ENCODE measurements at places on chromosomes 12 and 14.

DNA sequence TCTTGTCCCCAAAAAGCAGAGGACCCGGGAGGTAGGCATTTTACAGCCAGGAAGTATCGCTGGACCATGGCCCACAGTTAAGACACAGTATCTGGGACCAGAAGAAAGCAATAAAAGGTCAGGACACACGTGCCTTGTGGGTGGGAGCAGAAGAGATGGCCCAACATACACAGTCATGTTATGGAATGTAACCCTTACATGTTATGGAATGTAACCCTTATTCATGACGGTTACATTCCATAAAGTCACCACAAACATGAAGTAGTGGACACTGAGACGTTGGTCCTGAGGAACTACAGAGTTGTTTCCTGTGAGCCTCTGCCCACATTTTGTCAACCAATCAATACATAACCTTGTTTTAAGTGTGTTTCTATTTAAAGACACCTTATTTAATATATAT lies 285.6 kb upstream of the FKBP4 start:
- DNase-seq = no peak

- DNase-seq = no peak
Observed at GRCh38 chr12:123602651-123603195, 824 bp downstream of the DDX55 start.

- no peak for DNase-seq
Observed at GRCh38 chr14:65904988-65905387, 492.5 kb downstream of the FUT8 start.

GRCh38 chr14:54691525-54692283 lies 124.8 kb downstream of the SAMD4A start:
- DNase-seq = peak; percentile 20

- DNase-seq = no peak
Observed at GRCh38 chr12:20289520-20289919, 78.8 kb upstream of the PDE3A start.

DNA sequence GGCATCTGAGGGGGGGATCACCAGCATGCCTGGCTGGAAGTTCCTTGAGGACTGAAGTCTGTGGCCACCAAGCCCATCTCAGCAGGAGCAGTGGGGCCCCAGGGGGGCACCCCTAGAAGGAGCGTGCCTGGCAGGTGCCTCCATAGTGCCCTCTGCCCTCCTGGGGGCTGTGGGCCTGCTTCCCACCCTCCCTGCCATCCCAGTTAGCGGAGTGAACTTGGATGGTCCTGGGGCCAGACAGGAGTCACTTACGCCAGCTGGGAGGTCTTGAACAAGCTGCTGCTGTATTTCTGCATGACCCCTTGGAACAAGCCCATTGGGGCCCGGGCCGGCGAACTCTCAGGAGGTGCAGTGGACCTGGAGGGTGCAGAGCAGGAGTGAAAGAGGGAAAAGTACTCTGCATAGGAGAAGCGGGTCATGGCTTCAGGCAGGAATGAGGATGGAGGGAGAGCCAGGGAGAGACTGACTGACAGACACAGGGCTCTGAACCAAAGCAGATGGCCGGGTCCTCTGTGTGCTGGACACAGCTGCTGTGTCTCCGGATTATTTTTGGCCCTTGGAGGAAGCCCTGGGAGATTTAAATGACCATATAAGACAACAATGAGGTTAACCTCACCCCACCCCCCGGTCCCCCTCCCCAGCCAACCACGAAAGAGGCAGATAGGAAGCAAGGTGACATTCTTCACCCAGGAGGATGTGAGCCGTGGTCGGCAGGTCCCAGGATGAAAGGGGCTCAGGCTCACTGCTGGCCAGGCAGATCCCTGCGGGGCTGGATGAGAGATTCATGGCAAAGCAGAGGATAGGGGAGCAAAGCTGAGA lies 19.6 kb downstream of the ASB2 start:
- DNase-seq = no peak

GRCh38 chr14:70891737-70892136 lies 15.5 kb upstream of the PCNX1 start:
- no peak for DNase-seq

- no peak for DNase-seq
Observed at GRCh38 chr12:111057701-111058425, 137.5 kb upstream of the MYL2 start.

DNA sequence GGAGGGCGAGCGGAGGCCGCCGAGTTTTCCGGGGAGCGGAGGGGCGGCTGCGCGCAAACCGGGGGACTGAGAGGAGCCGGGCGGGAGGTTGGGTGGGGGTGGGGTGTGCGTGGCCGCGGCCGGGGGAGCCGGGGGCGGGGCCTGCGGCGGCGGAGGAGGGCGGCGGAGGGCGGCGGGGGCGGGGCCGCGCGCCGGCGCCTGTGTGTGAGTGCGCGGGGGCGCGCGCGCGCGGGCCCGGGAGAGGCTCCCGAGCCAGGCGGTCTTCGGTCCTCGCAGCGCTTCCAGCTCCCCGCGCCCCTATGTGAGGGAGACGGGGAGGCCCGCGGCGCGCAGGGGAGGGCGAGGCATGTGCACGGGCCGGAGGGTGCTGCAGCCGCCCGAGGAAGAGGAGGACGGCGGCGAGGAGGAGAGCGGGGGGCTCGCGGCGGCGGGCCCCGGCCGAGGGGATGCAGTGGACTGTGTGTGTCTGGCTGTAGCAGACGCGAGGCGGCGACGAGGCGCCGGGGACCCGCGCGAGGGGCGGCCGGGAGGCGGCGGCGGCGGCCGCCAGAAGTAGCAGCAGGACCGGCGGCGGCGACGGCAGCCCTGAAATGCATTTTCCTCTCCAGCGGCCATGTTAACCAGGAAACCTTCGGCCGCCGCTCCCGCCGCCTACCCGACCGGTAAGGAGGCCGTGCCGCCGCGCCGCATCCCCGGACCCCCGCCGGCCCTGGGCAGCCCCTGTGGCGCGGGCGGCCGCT lies at the start of gene DYRK2:
Gene DYRK2, plus strand, starts transcription at position 225 of the 740 bp plus-strand sequence. Its CDS starts 389 bp downstream, at position 614.
- DNase-seq = peak; percentile 67

DNA sequence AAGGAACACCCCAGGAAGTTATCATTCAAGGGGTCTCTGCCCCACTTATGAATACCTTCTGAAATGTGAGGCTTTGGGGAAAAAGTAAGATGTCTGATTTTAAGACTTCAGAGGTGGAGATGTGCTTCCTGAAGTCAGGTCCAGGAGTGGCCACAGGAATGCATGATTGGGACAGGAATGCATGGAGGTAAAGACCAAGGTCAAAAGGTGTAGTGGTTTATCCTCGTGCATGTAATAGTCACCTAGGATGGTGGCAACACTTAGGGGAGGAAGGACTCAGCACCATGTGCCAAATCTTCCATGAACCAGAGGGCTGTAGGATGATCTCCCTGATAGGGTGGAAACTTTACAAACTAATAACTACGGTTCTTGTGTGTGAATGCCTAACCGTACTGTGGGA lies 217.3 kb downstream of the C12orf75 start:
- DNase-seq = no peak

DNA sequence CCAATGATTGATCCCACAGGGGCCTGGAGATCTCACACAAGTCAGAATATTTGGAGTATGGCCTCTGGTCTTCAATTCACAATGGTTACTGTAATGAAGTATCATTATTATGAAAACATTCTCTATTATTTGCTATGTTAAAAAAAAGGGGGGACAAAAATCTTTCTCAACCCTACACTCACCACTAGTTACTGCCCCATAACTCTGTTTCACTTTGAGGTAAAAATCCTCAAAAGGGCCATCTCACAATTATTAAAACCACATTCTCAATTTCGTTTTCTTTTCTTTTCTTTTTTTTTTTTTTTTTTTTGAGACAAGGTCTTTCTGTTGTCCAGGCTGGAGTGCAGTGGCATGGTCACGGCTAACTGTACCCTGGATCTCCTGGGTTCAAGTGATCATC lies 59.6 kb upstream of the KCNC2 start:
- no peak for DNase-seq

DNA sequence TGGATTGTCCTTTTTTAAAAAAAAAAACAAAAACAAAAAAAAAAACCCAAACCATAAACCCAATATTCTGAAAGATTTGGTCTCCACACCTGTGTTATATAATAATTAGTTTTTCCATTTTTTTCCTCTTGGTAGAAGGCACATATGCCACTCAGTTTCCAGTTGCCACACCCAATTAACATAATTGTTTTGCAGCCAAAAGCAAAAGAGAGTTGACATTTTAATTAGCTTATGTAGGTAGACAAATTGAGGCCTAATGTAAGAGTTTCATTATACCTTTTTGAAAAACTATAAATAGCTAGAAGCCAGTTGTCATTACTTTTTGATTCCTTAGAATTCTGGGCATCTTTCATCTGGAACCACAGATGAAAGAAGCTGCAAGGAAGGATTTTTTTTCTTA lies 21.0 kb downstream of the PTPN11 start:
- no peak for DNase-seq

DNA sequence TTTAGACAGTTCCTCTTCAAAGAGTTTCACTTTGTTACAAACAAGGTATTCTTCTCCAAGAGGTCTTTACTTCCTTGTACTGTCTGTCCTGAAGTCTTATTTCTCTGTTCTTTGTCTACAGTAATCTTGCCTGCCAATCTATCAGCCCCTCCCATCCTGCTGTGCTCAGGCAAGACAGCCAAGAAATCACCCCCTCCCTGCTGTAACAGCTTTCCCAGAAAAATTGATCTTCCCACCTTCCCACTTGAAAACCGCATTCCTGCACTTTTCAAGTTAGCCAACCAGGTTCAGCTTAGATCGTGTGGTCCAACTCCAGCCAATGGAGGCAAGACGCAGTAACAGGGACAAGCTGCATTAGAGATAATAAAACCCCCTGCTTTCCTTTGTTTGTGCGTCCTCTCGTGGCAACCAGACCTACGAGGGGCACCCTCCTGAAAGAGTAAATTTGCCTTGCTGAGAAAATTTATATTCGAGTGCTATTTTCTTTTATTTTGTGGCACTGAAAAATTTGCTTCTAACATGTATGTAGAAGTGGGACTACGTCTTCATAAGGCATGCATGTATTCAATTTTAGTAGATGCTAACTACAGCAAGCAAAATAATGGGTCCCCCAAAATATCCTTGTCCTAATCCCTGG lies 46.5 kb upstream of the ESR2 start:
- no peak for DNase-seq

DNA sequence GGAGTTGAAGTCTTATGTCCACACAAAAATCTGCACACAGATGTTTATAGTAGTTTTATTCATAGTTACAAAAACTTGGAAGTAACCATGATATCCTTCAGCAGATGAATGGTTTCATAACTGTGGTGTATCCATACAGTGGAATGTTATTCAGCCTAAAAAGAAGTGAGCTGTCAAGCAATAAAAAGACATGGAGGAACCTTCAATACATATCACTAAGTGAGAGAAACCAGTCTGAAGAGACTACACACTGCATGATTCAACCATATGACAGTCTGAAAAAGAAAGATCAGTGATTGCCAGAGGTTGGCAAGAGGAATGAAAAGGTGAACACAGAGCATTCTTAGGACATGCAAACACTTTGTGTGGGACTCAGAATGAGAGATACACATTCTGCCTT lies 18.6 kb upstream of the IFNG start:
- no peak for DNase-seq

All from stimulated activated naive CD4-positive, alpha-beta T cell treated with Interleukin-2 at 50 U/mL for 16 hours (primary cell).